Posterior vena cava (tissue), 2 donors: ENCODE measurements at places on chromosomes 4 and X. TPM values are rescaled to one million over a fixed set of nuclear protein-coding genes. Genes with fewer than 3 reads are reported as not detected.

DNA sequence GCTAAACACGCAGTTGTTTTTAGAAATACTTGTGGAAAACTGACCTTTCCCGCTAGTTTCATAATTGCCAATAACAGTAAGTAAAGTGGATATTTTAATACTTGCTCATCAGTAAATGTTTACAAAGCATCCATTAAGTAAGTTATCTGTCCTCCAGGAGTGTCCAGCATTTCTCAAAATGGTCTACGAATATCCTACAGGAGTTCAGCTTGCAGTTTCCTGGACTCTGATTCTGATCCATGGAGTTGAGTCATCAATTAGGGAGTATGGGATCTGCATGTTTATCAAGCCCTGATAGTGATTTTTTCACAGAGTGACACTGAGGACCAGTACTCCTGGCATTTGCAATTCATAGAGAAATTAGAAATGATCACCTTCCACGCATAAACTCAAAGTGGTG, 325.2 kb upstream of the AADAT start:
- DNase-seq, result no peak

DNA sequence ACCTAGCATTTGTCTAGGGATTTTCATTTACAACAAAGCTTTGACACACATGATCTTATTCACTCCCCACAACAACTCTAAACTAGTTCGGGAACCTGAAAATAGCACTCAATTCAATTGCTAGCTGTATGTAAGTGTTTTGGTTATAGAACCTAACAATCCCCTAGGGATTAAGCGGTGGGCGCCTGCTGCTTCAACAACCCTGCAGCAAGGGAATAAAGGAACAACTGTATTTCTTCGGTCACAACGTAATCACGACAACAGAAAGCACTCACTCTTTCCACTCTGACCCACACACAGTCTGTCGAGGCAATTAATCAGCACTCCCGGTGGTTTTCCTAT, 674 bp upstream of the DIAPH2 start:
- DNase-seq, result no peak

DNA sequence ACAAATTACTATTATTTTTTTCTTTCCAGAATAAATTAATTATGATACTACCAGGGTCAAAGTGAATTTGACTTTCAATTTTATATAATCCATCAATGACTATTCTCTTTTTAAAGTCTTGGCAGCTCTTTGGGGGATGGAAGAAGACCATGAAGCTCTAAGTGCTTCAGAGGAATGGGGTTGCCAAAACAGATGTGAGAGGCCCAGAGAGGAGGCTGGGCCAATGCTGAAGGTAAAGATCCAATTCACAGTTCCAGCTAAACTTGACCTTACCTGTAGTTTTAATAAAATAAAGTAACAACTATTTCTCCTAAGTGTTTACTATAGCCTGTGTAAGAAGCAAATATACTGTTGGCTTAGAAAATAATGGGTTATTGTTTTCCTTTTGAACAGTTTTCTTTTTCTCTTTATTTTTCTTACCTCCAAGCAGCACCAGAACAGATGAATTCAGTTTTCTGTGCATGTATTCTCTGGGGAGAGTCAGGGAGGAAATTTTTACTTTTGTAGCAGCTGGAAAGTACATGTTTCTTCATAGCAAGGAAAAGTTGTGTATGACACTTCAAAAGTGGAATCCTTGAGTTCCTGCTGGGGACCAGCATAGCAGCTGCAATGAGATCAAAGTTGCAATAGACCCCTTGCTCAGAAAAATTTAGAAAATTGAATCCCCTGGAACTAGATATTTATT, 104.9 kb downstream of the CEP44 start:
- no peak for DNase-seq

- DNase-seq, result no peak
Measured at GRCh38 chr4:186557486-186557885, 2.1 kb upstream of the MTNR1A start.

GRCh38 chrX:123601437-123601836, 131.4 kb downstream of the THOC2 start:
- no peak for DNase-seq

- no peak for DNase-seq
Measured at GRCh38 chrX:48513670-48514069, 4.9 kb downstream of the PORCN start.

DNA sequence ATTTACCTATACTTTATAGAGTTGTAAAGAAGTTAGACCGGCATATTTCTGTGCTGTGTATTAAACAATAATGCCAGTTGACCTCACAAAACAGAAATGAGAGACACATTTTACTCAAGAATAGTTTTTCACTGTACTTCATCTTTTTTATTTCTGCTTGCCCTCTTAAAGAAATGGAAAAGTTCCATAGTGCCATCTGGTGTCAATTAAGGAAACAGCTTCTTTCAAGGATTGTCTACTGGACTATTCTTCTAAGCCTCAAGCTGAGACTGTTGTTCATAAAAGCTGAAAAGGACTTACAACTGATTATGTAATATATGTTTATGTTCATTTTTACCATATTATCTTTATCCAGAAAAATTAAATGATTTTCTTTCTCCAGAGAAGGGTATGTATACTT, 1523.7 kb downstream of the ARAP2 start:
- no peak for DNase-seq

GRCh38 chr4:69811166-69811565, 48.8 kb downstream of the SULT1E1 start:
- no peak for DNase-seq

DNA sequence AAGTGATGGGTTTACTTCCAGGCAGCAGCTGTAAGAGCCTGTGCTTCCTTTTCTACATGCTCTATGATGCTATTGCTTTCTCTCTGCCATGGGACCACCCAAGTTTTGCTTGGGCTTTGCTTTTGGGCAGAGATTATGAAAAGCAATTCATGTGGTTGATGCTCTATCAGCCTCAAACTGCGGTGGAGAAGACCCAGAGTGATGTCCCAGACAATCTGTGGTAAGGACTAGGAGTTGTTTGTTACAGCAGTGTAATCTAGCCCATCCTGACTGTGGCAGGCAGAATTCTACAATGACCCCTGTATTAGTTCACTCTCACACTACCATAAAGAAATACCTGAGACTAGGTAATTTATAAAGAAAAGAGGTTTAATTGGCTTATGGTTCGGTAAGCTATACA, 9.2 kb upstream of the CYTL1 start:
- no peak for DNase-seq

DNA sequence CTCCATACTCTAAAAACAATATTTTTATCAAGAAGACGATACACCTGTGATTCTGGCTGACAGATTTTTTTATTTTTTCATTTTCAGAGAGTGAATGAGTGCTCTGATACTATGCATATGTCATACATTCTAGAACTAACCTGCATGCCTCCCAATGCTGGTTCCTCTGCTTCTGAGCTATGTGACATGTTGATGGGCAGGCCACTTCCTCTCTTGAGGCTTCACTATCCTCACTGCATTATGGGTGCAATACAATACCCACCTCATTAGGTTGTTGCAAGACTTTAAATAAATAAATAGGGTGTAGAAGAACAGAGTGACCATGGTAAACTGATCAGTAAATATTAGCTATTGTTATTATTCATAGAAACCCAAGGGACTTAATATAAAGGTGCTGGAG, 408.3 kb downstream of the HNRNPD start:
- DNase-seq, result no peak

DNA sequence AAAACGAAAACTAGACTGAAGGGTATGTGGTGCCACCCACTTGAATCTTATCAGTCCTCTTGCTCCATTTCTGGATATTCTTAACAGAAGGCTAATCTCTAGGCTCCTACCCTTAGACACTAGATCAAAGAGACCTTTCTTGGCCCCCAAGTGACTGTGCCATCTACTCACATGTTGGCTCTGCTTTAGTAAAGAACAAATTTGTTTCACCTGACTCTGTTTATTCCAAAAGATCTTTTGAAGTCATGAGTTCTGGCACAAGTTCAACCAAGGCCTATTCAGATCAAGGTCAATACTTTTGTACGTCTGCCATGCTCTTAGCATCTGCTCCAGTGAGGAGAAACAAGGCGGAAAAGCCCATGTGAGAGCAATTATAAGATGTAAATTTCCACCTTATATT, 37.3 kb downstream of the MAGEB17 start:
- no peak for DNase-seq

DNA sequence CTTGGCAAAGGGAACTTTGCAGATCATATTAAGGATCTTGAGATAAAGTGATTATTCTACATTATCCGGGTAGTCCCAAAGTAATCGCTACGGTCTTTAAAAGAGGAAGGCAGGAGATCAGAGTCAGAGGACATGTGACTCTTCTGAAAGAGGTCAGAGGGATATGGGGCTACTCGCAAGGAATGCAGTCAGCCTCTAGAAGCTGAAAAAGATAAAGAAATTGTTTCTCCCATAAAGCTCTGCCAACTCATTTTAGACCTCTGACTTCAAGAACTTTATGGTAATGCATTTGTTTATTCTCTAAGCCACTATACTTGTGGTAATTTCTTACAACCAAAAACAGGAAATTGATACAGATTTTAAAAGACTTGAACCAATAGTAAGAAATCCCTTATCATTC, 48.6 kb downstream of the NPY5R start:
- no peak for DNase-seq

- no peak for DNase-seq
Measured at GRCh38 chr4:30553706-30554105, 166.5 kb upstream of the PCDH7 start.

DNA sequence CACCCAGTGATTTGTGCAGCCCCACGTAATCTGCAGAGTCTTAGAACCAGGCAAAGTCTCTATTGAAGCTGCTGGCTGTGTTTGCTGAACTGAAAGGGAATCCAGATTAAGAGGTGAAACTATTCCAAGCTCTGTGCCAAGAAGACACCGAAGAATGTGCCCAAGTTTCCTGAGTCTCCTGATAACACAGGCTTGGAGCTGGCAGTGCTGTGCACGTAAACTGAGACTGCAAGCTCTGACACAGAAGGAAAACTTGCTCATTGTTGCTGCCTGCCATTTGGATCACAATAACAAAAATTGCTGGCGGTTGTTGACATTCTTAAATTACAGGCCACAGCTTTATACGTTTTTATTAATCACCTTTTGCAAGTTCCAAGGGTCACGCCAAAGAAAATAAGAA, 60.2 kb upstream of the VCX3B start:
- DNase-seq, result no peak

DNA sequence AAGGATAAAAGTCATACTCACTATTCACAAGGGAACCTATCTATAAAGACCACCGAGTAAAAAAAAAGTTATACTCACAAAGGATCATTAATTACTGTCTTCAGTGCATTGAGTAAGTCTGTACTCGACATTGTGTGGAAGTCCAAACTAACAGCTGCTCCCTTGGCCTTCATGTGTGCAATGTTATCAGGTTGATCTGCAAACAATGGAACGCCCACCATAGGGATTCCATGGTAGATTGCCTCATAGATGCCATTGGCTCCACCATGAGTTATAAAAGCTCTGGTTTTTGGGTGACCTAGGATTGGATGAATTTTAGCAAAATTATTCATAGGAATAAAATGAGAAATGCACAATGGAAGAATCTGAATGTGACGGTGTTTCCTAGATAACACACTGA, 10.6 kb downstream of the UGT2B4 start:
- DNase-seq, result no peak

- DNase-seq, result no peak
Measured at GRCh38 chrX:26580021-26580420, 364.1 kb downstream of the MAGEB5 start.

DNA sequence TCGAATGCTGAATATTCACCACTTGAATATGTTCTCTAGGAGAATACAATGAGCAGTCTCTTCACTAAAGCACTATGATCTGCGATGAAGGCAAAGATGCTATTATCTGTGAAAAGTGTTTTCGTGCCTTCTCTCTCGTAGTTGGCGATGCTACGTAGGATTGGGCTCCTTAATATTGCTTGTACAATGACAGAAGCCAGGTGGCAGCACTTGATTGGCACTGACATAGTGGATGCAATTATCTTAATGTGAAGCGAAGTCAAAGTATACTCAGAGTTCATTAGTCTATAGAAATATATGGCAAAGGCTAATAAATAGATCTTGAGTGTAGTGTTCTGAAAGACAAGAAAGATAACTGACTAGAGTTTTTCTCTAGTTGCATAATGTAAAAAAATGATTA, 1135.7 kb upstream of the AGA start:
- no peak for DNase-seq

DNA sequence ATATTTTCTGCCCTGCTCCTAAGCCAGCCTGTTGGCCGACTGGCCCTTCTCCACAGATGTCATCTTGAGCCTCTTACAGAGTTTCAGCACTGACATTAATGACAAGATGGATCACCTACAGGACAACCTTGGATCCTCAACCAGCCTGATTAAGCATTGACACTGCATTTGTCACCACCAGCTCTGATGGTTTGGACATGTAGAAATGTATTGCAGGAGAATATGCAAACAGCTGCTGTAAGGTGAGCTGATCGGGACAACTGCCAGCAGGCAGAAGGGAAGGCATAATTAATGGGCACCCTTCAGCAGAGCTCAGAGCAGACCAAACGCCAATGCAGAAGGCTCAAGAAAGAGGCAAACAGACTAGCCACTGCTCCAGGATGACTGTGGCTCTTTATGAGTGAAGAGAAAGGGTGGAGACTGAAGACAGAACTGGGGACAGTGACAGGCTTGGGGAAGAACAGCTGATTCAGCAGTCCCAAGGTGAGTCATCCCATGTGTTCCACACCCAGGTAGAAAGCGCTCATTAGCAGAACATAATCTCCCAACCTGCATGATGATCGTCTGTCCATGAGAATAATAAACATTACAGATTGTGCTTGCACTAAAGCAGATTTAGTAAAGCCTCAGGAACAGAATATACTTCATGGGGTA, 6.7 kb downstream of the CORIN start:
- no peak for DNase-seq

DNA sequence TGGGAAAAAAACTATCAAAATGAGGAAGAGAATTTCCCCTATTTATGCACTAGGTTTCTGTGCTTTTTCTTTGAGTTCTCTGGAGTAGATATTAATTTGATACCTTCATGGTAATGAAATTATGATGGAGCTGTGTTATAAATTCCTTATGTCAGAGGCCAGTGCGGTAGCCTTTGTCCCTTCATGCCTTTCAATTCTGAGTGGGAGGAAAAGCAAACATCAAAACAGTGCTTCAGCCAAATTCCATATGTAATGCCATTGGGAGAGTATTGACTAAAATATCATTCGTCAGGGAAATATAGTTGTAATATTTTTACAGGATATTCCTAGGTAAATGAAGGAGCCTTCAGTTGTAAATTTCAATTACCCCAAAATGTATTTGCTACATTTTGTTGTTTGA, 17.5 kb upstream of the RGN start:
- no peak for DNase-seq

DNA sequence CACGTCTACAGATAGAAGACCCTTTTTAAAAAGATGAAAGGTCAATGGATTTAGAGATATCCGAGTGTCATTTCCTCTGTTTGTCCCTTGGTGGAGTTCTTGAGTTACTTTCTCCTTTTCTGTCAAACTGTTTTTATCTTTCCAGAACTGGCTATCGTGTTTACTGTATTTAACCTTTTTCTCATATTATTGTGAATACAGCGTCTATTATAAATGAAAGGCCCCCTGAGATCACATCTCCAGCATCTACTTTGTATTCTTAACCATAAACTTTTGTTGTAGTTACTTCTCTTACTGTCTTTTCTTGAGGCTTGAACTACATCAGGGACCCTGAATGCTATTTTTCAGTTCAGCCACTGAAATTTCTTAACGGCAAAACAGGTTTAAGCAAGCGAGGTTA, 4.0 kb upstream of the PCDH7 start:
- no peak for DNase-seq

Gene CTAG1A
- total RNA-seq, result not detected

Gene BEX1
- total RNA-seq, result 0.76 TPM

Gene NEXMIF
- total RNA-seq, result 1.8 TPM

Gene AMER1
- total RNA-seq, result 5.2 TPM

Gene NCAPG
- total RNA-seq, result 0.74 TPM

Gene NPY1R
- total RNA-seq, result 147 TPM

Gene BANK1
- 12.4 TPM for total RNA-seq
